ENCODE measurements at places on chromosomes 2 and 18.

GRCh38 chr2:15299904-15300520 lies 261.1 kb downstream of the NBAS start:
- no peak for DNase-seq

DNA sequence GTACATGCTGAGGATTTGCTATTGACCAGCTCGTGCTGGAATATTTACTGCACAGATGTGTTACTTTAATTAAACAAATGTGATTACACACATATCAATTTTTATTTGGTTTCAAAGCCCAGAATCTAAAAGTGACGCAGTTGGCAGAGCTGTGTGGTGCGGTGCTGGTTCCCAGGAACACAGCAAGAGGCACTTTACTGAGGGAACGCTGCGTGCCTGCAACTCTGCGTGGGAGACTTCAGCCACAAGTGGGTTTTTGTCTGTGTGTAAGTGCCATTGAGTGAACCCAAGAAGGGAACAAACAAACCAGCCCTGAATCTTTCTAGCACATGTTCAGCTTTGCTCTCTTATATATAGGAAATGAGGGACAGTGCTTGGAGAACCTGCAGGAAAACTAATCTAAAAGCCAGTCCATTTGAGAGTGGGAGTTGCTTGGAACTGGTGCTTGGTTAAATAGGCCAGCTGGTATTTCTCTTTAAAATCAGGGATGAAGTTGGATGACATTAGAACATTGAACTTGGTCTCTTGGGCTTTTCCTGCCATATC lies 196.6 kb upstream of the CELF4 start:
- DNase-seq = no peak

DNA sequence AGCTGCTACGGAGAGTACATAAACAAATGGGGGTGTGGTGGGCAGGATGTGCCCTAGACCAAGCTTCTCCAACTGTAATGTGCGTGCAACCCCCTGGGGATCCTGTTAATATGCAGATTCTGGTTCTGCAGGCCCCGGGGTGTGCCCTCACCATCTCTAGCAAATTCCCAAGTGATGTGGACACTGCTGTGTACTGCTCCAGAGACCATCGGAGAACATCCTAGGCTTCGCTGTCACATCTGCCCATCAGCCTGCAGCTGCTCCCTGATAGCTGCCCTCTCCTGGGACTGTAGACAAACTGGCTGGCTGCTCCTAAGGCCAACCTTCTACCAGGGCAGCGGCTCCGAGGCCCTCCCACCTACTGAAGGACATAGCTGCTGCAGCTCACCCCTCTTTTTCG lies 3.2 kb downstream of the HS1BP3 start:
- DNase-seq = no peak

- no peak for DNase-seq
Measured at GRCh38 chr18:48252525-48252924, 156.7 kb downstream of the ZBTB7C start.

DNA sequence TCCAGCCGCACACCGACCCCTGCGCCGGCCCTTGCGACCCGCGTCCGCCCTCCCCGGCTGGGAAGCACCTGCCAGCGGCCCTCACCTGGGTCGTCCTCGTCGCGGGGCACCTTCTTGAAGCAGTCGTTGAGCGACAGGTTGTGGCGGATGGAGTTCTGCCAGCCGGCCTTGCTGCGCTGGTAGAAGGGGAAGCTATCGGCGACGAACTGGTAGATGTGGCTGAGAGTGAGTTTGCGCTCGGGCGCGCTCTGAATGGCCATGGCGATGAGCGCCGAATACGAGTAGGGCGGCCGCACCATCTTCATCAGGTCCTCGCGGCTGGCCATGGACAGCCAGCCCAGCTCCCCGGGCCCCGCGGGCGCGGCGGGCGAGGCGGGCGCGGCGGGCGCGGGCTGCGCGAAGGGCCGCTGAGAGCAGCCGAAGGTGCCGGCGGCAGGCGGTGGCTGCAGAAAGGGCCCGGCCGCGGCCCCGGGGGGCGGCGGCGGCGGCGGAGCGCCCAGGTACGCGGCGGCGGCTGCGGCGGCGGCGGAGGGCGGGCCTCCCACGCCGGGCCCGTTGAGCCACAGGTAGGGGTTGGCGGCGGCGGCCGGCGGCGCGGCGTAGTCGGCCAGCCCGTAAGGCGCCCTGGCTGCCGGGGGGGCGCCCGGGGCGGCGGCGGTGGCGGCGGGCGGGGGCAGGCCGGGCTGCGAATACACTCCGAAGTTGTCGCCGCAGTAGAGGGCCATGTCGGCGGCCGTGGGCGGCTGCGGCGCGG lies 505 bp downstream of the FOXI3 start:
- no peak for DNase-seq

DNA sequence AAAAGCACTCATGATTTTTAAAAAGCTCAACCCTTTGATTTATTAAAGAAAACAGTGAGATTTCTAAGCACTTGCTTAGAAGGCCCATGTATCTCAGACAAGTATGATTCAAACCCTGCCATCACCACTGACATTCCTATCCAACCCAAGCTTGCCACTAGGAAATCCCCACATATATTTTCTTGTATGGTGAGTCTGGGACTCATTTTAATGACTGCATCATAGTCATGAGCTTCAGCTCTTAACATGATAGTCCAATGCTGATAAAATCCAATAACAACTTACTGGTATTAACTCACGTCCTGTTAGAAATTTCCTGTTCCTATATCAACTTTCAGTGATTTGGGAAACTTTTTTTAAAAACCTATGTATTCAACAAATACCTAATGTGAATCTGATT lies 39.4 kb upstream of the NCKAP5 start:
- no peak for DNase-seq

GRCh38 chr2:54088719-54089118 lies 26.7 kb upstream of the ACYP2 start:
- DNase-seq = no peak

GRCh38 chr2:101080211-101081068 lies 70.7 kb downstream of the TBC1D8 start:
- no peak for DNase-seq

DNA sequence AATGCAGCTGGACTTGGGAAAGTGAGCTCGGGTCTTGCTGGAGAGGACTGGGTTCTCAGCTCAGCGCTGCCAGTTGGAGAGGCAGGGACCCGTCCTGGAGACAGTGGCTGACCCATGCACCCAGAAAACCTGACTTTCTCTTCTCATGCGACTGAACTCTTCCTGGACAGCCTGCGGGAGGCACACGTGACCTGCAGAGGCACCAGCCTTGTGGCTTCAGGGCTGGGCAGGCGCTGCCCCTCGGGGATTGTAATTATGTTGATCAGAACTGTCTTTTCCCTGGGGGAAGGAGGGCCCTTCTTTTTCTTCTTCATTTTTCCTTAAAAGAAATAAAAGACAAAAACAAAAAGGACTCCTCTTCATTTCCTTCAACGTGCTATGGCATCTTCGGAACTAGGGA lies 198.1 kb downstream of the VAPA start:
- no peak for DNase-seq

All from inflammatory macrophage (primary cell).